ENCODE measurements at places on chromosomes 12 and 14.

DNA sequence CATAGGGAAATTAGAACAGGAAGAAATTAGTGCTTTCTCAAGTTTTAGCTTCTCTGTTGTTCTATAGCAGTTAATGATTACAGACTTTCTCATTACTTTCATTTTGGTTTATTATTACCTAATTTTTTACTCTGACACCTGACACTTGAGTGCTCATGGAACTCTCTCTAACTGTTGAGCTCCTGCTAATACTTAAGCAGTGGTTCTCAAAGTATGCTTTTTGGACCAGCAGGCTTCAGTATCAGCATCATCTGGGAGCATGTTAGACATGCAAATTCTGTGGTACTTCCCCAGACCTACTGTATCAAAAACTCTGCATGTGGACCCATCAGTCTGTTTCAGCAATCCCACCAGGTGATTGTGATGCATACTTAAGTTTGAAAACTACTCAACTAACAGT, 235.3 kb downstream of the CCDC91 start:
- no peak for DNase-seq

DNA sequence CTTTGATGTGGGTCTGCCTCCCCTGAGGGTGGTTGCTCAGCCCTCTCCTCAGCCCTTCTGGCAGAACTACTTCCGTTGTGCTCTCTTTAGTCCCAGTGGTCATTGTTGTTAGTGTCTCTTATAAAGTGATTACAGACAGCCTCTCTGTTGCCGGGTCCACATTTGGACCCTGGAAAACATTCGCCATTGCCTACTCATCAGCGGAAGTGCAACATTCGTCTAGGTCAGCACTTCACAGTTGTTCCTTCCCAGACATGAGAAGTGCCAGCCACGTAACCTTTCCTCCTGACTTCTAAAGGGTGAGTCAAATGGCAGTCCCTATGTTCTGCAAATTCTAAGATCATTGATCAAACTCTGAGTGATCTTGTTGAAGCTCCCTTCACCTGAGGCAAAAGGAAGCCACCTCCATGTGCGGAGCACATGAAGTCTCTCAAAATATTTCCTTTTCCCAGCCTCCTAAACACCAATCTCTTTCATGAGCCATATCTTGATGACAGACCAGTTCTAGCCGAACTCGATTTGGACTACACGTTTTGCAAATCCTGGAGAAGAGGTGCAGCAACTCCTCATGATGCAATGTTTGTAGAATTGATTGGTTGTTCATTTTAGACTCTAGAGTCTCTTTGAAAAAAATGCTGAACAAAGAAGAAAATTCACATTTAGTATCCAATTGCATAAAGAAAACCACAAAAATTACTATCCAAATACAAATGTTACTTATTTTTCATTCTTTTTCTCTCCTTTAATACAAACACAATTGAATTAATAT, 163.8 kb downstream of the RPL10L start:
- no peak for DNase-seq

- DNase-seq: no peak
Measured at GRCh38 chr12:124172636-124173035, 122.3 kb upstream of the RFLNA start.

GRCh38 chr12:5568325-5568981, 136.5 kb downstream of the NTF3 start:
- no peak for DNase-seq

GRCh38 chr14:36646664-36647416, 14.8 kb upstream of the PAX9 start:
- no peak for DNase-seq

- DNase-seq: no peak
Measured at GRCh38 chr12:108442067-108442466, 73.0 kb upstream of the FICD start.

DNA sequence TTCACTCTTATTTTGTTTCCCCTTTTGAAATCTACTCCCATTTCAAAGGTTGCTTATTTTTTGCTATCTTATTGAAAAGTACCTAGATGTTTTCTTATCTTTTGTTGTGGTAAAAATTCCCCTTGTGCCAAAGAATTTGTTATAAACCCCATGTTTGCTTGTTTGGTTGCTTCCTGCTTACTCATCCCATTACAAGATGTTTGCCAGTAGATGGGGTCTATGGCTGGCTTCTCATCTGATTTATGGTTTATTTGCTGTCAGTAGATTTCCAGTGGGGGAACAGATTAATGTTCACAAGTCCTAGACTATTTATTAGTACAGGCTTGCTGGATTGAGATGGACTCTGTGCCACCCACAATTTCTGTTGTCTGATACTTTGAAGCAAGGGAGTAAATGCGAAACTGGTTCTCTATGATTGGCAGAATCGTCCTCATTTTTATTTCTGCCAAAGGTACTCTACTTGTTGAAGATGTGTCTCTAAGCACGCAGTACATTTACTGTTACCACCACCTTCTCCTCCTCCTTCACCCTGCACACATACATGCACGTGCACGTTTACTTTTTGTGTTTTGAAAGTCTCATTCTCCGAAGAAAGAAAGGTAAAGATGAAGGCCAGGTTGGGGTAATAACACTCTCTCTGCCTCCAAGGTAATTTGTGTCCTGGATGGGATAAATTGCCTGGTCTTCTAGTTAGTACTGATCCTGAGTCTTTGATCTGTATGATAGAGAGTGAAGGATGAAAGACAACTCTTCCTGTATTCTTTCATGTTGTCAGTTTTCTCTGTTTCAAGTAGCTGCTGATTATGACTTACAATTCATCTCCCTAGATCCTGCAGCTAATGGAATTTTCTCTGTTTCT, 117.2 kb upstream of the ATP2B1 start:
- DNase-seq: no peak

DNA sequence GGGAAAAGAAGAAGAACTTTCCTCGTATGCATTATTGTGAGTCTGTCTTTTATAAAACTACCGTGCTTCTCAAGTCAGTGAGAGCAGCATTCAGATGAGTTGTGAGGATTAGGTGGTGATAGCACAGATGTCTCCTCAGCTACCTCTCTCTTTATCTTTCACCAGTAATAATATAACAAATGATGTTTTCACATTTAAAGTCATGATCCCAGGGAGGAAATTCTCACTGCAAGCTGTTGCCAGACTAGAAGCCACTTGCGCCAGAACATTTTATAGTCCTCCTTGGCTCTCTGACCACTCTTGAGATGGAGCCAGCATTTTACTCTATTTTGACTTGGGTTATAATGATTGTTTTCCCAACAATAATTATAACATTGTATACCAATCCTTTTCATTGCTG, 443.1 kb downstream of the AEBP2 start:
- DNase-seq: no peak

DNA sequence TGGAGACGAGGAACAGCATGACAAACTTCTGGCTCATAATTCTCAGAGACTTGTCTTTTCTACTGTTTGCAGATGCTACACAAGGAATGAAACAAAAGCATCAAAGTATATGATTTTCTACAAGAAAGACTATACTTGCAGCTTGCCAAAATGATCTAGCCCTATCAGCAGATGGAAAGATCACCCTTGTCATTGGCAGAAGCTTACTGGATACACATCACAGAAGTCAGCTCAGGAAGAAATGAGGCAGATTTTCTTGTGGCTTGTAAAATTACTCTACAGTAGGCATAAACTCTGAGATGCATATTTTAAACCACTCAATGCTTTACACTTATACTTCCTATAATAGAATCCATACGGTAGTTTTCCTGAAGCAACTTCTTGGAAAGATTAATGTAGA, 20.6 kb downstream of the E2F7 start:
- no peak for DNase-seq

DNA sequence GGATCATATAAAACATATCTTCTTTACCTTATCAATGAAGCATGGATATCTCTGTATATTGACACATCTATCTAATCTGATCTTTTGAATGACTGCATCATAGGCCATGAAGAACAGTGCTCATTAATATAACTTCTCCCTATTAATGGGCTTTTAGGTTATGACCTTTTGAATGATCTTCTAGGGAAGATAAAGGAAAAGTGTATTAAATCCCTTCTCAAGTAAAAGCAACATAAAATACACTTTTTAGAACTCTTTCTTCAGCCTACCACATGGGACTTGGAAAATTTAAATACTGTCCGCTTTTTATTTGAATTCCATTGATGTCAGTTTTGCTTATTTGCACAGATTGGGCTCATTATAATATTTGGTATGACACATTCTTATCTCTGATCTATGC, 425.4 kb downstream of the MED13L start:
- DNase-seq: no peak

DNA sequence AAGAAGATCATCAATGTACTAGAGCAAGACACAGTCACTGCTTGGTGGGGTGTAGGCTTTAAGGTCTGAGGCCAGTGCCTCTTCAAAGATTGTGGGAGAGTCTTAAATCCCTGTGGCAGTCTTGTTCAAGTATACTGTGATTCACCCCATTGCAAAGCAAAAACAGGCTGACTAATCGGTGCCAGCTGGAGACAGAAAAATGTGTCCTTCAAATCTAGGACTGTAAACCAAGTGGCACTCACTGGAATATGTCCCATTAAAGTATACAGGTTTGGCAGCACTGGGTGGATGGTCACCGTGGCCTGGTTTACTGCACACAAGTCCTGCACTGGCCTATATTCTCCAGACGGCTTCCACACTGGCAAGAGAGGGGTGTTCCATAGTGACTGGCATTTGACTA, 1315.3 kb downstream of the TMEM121 start:
- DNase-seq: no peak

GRCh38 chr14:44107156-44107555, 399.9 kb downstream of the FSCB start:
- DNase-seq: no peak

- DNase-seq: no peak
Measured at GRCh38 chr14:65019944-65020566, 33.4 kb downstream of the FNTB start.

DNA sequence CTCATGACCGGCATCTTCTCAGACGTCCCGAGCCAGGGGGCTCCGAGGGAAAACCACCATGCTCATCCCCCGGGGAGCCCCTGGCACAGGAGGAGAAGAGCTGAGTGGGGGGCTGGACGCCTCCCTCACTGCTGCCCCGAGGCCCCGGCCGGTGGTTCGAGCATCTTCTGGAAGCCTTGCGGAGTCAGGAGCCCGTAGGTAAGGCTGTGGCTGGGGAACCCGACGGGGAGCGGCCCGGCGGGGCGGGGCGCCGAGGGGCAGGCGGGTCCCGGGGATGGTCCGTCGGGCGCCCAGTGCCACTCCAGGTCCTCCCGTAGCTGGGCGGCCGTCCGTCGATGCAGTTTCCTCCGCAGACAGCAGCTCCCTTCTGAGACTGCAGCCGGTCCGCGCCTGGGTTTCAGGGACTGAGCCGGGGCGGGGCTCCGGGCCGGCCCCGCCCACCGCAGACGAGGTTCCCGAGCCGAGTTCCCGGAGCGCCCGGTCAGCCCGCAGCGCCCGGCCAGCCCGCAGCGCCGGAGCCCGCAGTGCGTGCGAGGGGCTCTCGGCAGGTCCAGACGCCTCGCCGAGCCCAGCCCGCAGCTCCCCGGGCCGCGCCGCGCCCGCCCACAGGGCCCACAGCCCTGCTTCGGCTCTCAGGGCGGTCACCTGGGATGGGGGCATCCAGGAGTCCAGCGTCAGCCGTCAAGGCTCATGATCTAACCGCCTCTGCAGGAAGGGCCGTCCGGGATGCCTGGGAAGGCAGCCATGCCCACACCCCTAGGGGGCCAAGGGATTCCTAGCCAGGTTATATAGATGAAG, at the start of gene PGF:
TSS of gene PGF (minus strand) at position 369 of the 798 bp plus-strand sequence. CDS start at position 14, 355 bp downstream.
- no peak for DNase-seq

DNA sequence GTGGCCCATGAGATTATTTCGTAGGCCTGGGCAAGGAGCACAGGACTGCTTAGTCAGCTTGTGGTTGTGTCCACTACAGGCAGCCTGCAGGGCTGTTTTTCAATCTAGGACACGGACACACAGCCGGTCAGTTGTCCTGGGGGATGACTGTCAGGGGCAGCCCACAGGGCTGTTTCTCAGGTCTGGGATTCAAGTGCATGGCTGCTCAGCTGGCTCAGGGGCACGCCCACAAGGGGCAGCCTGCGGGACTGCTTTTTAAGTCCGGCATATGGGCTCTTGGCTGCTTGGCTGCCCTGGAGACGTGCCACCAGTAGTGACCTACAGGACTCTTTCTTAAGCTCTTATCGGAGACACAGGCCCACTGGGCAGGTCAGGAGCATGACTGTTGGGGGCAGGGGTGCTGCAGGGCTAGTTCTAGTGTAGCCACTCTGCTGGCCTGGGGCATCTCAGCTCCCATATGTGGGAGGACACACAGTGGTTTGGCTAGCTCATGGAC, 26.6 kb upstream of the GTF2A1 start:
- no peak for DNase-seq

DNA sequence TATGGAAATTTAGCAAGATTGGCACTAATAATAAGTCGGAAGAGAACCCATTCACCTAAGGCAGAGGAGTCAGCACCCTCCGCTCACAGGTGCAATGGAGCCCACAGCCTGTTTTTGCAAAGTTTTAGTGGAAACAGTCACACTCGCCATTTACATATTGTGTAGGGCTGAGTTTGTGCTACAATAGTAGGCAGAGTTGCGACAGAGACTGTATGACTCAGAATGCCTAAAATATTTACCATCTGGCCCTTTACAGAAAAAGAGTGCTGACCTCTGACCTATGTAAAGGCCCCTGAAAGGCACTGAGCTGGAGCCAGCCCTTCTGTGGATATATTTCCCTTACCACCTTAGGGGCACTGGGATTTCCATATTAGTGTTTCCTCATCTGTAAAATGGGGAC, 79.0 kb downstream of the PRIMA1 start:
- DNase-seq: no peak

- DNase-seq: peak; percentile 59
Measured at GRCh38 chr14:91417983-91418386, 365 bp upstream of the CCDC88C start.

- DNase-seq: no peak
Measured at GRCh38 chr12:109115404-109115757, 1.0 kb upstream of the ACACB start.

DNA sequence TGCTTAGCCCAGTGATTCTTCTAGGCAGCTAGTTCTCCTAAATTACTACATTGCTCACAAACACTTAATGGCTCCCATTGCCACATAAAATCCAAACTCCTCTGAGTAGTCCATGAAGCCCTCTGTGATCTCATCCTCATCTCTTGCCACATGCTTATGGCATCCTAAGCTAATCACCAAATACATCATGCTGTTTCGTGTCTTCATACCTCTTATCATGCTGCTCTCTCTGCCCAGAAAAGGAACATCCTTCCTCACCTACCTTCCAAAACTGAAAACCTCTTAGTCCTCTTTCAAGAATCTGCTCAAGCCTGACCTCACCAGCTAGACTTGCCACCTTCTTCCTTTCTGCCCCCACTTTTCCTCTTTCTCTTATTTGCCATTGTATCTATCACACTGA, 108.5 kb downstream of the DUSP6 start:
- DNase-seq: no peak

DNA sequence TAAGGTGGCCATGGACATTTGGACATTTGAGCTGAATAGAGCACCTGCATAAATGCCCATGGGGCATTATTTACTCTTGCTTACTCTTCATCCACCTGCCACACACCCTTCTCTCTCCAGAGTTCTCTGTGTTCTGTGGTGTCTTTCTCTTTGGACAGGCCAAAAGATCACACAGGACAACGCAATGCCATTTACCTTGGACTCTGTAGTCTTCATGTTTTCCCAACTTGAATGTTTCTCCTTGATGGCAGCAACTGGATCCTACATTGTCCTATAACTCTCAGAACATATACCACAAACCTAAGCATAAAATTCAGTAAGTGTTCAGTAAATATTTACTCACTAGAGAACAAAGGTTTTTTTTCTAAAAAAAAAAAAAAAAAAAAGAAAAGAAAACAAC, 41.7 kb upstream of the PTHLH start:
- DNase-seq: no peak

All from stimulated activated CD4-positive, alpha-beta T cell treated with anti-CD3 and anti-CD28 coated beads, Interleukin-2, amount 100 ng/mL, for 4 hours (primary cell).